ENCODE measurements at places on chromosomes 7 and 10.

DNA sequence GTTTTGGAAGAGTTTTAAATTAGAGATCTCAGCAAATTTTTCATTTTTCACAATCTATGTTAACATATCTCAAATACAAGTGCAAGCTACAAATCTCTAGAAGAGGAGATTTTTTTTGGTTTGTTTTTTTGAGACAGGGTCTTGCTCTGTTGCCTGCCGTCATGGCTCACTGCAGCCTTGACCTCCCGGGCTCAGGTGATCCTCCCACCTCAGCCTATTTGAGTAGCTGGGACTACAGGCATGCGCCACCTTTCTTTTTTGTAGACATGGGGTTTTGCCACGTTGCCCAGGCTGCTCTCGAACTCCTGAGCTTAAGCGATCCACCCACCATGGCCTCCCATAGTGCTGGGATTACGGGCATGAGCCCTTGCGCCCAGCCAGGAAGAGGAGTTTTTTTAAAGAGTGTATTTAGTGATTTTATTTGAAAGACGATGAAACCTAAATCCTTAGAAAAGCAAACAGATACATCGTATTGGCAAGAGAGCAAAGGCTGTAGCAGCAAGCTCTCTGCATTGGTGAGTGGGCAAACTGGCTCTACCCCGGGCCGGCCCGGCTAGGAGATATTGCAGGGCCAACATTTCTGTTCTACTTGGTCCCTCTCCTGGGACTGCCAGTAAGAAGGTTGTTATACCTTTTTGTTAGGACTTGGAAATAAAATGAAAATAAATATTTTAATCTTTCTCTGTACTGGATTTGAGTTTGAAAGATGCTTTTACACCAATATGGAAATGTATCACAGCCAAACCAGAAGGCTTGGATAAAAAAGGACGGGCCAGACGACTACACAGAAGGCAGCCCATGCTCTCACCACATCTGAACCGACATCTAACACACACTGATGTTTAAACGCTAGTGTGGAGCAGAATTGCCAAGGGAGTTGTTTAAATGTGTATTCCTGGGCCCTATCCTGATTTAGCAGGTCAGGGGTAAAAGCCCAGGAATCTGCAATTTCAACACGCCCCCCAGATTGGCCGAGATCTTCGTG, 49.6 kb upstream of the RHEB start:
- no peak for DNase-seq

- DNase-seq = no peak
Measured at GRCh38 chr10:47335906-47336305, 12.3 kb upstream of the RBP3 start.

- no peak for DNase-seq
Measured at GRCh38 chr10:79092292-79092896, 23.6 kb downstream of the ZMIZ1 start.

DNA sequence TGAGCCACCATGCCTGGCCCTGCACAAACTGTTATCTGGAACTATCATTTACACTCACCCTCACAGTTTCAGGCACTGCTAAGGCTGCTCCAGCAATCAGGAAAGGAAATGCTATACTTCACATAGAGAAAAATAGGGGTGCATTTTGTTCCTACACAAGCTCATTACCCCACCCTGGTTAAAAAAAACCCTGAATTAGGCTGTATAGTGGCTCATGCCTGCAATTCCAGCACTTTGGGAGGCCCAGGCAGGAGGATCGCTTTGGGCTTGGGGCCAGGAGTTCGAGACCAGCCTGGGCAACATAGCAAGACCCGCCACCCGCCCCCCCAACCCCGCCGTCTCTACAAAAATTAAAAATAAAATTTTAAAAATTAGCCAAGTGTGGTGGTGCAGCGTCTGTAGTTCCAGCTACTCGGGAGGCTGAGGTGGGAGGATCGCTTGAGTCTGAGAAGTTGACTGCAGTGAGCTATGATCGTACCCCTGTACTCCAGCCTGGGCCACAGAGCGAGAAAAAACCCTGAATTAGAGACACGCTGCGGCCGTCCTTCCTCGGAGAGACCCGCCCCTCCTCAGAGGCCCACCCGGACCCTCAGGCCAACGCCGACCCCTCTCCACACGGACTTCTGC, 539 bp downstream of the PTCD1 start:
- DNase-seq = no peak

DNA sequence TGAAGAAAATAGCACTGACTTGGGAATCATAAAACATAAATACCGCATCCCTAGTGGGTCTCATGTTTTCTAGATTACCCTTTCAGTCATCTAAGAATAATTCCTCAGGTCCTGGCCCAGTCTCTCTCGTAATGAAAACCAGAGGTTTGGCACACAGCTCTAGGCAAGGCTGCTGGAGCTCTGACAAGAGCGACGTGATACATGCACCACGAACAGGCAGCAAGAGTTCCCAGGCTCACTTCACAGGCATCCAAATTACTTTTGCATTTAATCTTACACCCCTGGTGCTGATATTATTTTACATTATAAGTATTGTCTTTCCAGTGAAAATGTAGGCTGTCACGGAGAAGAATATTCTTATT, 105.2 kb downstream of the THSD7A start:
- no peak for DNase-seq

DNA sequence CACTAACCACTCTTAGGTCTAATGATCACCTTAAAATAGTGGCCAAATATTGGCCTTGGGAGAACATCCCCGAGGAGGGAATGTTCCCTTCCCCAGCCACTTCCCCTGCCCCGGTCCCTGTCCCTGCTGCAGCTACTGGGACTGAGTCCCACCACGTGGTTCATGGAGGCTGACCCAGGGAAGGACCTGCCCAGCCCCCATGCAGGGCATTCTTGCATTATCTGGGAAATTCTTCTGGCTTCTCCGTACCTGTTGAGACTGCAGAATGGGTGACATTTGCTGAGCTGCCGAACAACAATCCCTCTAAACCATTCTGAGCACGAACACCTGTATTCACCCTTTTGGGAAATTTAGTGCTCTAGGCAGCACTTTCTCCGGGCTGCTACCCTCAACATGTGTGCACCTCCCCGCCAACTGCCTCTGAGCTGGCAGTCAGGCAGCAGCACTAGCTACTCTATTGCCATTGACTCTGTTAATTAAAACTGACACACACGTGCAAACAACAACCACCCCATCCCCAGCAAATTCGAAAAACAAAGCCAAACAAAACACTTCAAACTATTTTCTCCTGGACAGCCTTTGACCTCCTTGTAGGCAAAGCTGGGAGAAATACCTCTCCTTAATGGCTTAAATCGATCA, 567.4 kb upstream of the MKI67 start:
- no peak for DNase-seq

DNA sequence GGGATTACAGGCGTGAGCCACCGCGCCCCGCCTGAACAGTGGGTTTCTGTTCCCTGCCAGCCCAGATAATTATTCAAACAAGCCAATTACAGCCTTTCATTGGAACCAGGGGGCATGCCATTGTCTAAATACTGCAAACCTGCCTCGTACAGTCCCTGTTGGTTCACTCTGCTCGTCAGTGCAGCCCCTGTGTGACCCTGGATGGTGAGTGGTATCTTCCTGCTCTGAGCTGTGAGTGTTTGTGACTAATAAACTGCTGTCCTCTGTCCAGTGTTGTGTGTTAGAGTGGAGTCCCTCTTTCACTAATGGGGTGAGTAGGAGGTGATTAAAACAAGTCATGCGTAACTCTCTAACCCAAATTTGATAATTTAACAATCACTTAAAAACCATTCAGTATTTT, 176.5 kb upstream of the FAM3C start:
- DNase-seq = no peak

Measured in suppressor macrophage treated with lipopolysaccharide for 4 hours (primary cell).